Natural killer cell treated with Interleukin-12 subunit alpha and Interleukin-12 subunit beta and Interleukin-15 and Interleukin-18, amount 100 ng/mL, for 72 hours (primary cell): ENCODE measurements at places on chromosomes 4 and X. TPM values are rescaled to one million over a fixed set of nuclear protein-coding genes. Genes with fewer than 3 reads are reported as not detected.

PDZD11 gene
- 27.9 TPM for total RNA-seq

HGFAC gene
- not detected for total RNA-seq

SMIM31 gene
- total RNA-seq = not detected

ABCE1 gene
- 119 TPM for total RNA-seq

CT45A1 gene
- not detected for total RNA-seq

SATL1 gene
- total RNA-seq = not detected

ALG13 gene
- 65.4 TPM for total RNA-seq

ANOS1 gene
- not detected for total RNA-seq

CFAP99 gene
- total RNA-seq = not detected

TMEM164 gene
- 29.6 TPM for total RNA-seq

HTRA3 gene
- total RNA-seq = not detected

NLGN4X gene
- not detected for total RNA-seq

IL1RAPL2 gene
- not detected for total RNA-seq

NPY2R gene
- not detected for total RNA-seq

CXorf51B gene
- total RNA-seq = not detected

DUX4 gene
- not detected for total RNA-seq

SCML1 gene
- total RNA-seq = 1.1 TPM

NEUROG2 gene
- not detected for total RNA-seq

GNRHR gene
- total RNA-seq = not detected

ARMCX2 gene
- total RNA-seq = 4.3 TPM

GPC3 gene
- total RNA-seq = not detected

DRP2 gene
- total RNA-seq = 0.64 TPM
